ENCODE measurements at places on chromosomes 11 and 22.

DNA sequence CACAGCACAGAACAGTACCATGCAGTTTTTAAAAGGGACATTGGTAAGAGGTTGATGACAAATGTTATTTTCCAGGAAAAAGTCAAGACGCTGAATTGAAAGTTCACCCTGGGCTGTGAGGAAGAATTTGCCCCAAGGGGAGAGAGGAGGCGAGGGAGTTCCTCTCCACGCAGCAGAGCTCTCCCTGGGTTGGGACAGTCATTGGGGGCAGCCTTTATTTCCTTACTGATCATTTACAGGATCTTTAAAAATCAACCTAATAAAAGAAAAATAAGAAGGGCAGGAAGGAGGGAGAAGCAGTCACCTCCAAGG is 49.9 kb upstream of the WNT7B start:
- no peak for DNase-seq

- no peak for DNase-seq
Observed at GRCh38 chr22:22248878-22249277, 4.3 kb downstream of the VPREB1 start.

- DNase-seq = no peak
Observed at GRCh38 chr11:47327025-47327424, 25.5 kb downstream of the MYBPC3 start.

- no peak for DNase-seq
Observed at GRCh38 chr11:120956710-120957495, 67.0 kb upstream of the TBCEL start.

GRCh38 chr11:64862987-64863390 is 15.4 kb downstream of the EHD1 start:
- no peak for DNase-seq

GRCh38 chr11:112961146-112961668 is at the start of gene NCAM1:
Gene NCAM1, plus strand, starts transcription at chr11:112961420.
- no peak for DNase-seq

Data from naive B cell (primary cell).